ENCODE measurements at places on chromosomes 1 and 21.

DNA sequence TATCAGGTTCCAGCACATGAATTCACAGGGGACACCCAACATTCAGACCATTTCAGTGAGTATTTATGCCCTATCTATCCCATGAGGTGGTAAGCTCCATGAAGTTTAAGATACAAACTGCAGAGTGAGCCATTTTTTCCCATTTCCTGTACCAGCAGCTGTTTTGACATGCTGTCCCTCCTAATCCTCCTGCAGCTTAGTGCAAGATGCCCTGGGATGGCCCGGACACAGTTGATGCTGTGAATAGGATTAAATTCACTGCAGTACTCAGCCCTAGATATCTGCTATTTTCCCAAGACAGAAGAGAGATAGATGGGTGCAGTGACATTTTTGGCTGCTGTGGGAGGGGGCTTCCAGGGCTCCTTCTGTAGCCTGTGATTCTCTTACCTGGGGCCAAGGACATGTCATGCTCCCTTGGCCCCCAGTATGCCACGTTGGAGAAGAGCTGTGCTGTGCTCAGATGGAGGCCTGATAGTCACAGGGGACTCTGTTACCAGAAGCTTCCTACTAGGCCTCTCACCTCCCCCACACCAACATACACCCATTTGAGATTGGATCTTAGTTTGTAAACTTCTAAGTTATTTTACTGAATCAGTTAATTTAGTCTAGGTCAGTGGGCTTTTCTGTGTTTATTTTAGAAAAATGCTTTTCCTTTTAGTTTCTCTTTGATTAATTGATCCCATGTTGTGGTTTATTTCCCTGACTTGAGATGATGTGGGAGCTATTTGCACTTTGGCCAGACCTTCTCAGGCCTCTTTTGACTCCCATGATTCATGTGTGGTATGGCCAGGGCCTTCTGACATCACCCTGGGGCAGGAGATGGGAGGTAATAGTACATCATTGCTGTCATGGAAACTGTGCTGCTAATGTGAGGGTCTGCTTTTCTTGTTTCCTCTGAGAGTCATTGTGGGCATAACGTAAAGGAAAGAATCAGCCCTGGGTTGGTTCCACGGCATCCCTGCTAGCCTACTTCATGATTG is 92.6 kb downstream of the ST3GAL3 start:
- DNase-seq = peak; percentile 15

DNA sequence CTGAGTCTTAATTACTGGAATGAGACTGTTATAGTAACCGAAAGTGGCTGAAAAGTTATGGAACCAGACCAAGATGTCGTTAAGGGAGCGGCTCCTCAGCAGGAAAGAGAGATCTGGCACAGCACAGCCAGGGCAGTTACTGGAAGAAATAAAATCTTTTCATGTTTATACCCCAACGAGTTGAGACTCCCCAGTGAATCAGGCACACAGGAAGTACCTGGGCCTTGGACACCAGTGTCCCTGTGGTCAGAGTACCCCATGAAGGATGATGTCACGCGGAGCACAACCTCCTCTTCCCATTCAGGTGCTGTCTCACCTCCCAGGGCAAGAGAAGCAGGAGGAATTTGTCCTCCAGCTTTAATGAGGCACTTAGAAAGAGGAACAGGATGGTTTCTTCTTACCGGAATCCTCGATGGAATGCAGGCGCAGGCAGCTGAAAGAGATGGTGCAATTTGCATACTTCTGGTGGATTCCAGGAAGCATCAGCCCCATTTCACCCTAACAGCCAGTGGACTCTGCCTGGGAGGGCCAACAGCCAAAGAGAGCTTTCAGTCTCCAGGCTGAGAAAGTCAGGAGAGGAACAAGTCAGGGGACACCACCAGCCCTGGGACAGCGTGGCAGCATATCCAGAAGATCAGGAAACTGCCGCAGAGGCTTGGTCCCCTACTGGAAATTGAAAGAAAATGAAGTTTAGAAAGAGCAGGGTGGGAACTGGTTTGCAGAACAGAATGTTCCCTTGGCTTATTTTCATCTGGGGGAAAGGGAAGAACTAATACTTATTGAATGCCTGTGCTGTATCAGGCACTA is 35.9 kb upstream of the CTTNBP2NL start:
- no peak for DNase-seq

GRCh38 chr1:84283381-84283780 is 18.1 kb upstream of the SAMD13 start:
- DNase-seq = no peak

DNA sequence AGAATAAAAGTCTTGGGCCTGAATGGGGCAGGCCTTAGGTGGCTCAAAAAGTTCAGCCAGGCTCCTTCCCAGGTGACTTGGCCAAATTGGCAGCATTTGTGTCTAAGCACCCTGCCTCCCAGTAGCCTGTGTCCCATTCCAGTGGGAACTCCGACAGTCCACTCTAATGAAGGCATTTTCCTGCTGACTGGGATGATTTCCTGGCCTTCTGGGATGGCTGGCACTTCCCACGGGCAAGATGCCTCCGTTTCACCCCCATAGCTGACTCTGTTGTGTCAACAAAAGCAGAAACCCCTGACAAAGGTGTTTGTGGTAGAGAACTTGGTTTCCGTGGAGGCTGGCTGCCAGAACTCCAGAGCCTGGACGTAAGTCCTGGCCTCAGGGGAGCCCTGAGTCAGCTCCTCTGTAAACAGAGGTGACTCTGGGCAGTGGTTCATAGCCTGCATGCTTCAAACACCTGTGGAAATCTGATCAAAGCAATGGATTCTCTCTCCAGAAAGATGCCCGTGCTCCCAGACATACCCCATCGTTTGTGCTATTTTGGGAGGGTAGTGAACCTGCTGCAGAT is 36.6 kb downstream of the WNT3A start:
- DNase-seq = no peak

DNA sequence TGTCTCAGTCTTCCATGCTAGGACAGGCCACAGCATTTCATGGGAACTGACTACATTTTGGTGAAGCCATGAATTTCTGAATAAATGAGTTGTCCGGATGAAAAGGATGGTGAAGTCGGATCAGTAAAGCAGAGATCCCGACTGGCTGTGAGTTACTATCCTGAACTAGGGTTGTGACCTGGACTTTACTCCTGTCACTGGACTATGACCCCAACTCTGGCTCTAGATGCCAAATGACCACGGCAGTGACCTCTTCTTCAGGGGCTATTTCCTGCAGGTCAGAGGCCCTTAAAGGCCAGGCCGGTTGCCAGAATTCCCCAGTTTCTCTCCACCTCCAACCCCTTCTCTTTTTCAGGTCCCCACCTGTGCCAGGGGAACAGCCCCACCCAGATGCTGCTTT is 1.7 kb upstream of the NECTIN4 start:
- DNase-seq = no peak

GRCh38 chr1:30845237-30845903 is 63.2 kb downstream of the SDC3 start:
- DNase-seq = no peak

DNA sequence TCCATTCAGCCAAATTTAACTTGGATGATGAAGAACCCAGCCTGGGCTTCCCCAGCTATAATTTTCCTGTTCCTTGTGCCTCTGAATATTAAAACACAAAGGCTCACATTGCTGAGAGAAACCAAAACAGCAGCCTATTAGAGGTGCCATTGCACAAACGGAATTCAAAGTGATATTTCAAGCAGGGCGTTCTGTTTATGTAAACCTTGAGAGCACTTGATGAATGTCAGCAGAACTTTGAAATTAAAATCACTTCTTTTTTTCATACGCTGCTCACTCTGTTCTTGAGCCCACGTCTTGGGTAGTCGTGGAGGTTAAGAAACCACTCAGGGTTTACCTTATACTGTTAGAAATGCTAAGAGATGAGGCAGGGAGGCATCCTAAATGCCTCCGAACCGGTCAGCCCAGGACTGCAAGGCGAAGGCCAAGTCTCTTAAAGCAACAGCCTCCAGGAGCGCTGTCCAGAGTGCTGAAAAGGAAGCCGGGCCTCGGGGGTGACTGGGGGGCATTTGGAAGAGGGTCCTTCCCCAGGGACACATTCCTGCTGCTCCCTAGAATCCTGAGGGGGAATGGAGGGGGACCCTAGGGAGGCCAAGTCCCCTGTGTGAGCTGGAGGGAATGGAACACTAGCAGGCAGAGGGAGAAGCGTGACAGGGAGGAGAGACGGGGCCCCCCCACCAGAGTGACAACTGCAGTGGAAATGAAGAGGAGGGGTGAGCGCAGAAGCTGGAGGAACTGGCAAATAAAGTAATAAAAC is 154.8 kb upstream of the VAMP3 start:
- DNase-seq = peak; percentile 82

- no peak for DNase-seq
These were observed 10.6 kb downstream of the PTPRC start for GRCh38 chr1:198649232-198649967.

- DNase-seq = no peak
These were observed 51.7 kb downstream of the AK5 start for GRCh38 chr1:77333501-77333900.

- no peak for DNase-seq
These were observed 66.1 kb downstream of the RGS18 start for GRCh38 chr1:192224396-192224795.

- DNase-seq = no peak
These were observed 264.3 kb downstream of the PTPRU start for GRCh38 chr1:29500651-29501050.

Measured in eye (tissue), 1 donor.